Cortex of kidney (tissue), 1 donor: ENCODE measurements at places on chromosomes 13 and 19.

- no peak for DNase-seq
These were observed 39.4 kb downstream of the VAV1 start for GRCh38 chr19:6811906-6812305.

DNA sequence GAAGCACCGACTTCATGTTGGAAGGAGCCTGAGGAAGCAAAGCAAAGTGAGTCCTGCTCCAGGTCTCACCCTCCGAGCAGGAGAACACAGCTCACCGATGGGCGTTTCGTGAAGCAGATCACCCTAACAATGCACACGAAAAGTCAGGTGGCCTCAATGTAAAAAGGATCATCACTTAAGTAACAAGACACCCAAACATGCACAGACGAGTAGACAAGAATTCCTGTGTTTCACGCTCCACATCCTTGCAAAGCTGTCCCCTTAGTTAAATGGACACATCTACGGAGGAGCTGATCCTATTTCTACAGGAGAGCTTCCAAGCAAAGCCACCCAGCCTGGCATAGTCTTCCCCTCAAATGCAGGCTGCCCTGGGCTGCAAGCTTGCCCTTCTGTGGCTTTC is 66.2 kb downstream of the SLC15A1 start:
- DNase-seq: no peak

GRCh38 chr13:50995854-50996253 is 86.3 kb downstream of the RNASEH2B start:
- no peak for DNase-seq

GRCh38 chr13:43058831-43059230 is 35.4 kb downstream of the DNAJC15 start:
- no peak for DNase-seq
